ENCODE measurements at places on chromosomes 1 and 21.

DNA sequence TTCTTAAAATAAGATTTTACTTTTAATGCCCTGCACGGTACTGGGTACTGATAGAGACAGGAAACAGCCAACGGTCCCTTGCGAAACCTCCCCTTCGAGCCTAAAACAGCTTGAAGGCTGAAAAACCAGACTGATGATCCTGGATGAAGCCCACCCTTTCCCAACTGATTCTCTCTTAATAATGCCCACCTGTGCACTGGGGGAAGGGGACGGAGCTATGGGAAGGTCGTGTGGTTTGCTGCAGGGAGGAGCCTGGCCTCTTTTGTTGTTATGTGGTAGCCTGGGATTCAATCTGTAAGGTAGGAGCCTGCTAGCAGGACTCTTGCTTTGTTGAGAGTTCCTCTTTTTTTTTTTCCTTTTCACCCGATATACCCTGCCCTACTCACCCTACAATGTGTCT, 25.6 kb downstream of the SAMSN1 start:
- no peak for DNase-seq

DNA sequence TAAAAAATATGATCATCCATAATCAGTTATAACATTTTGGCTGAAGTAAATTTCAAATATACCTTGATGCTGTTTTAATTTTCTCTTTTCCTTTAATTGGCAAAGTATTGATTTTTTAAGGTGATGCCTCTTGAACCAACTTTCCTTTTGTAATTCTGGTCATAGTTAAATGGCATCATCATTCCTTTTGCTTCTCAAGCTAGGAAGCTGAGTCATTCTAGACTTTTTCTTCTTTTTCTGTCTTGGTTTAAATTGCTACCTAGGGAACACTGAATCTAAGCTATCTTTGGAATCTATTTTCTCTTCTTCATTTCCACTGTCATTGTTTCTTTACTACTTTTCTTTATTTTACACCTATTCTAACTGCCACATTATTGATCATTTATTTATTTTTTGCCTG, 162.7 kb downstream of the HMCN1 start:
- no peak for DNase-seq

DNA sequence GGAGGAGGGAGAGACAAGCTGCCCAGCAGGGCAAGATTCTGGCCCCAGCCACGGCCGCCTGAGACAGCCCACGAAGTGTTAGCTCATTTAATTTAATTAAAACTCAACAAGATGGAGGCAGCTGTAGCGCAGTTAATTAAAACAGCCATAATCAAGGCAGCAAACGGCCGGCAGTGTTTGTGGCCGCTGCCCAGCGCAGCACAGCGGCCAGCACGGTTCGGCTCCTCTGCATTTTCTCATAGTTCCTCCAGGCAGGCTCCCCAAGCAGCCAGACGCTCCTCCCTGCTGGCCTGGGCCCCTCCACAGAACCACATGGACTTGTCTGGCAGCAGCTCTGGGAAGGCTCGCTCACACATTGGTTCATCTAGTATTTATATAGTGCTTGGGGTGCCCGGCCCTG, 40.0 kb downstream of the PTPRF start:
- no peak for DNase-seq

GRCh38 chr1:61162520-61163258, 80.3 kb downstream of the NFIA start:
- DNase-seq: no peak

DNA sequence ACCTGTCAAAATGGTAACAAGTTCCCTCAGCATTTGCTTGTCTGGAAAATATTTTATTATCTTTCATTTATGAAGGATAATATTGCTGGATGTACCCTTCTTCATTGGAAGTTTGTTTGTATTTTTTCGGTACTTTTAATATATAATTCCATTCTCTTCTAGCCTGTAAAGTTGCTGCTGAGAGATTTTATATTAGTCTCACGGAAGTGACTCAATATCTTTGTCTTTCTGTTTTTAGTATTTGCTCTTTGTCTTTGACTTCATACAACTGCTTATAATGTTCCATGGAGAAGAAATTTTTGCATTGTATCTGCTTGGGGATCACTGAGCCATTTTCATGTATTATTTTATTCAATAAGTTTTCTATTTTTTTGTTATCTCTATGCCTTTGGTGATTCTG, 1777.5 kb downstream of the BRINP3 start:
- DNase-seq: no peak

- no peak for DNase-seq
Observed at GRCh38 chr1:164477343-164477742, 81.6 kb upstream of the PBX1 start.

All from CD8-positive, alpha-beta T cell (primary cell).